ENCODE measurements at places on chromosomes 2 and 18.

- DNase-seq: no peak
Observed at GRCh38 chr2:54830546-54830945, 107.1 kb downstream of the EML6 start.

- no peak for DNase-seq
Observed at GRCh38 chr2:6008726-6009125, 316.5 kb downstream of the SOX11 start.

DNA sequence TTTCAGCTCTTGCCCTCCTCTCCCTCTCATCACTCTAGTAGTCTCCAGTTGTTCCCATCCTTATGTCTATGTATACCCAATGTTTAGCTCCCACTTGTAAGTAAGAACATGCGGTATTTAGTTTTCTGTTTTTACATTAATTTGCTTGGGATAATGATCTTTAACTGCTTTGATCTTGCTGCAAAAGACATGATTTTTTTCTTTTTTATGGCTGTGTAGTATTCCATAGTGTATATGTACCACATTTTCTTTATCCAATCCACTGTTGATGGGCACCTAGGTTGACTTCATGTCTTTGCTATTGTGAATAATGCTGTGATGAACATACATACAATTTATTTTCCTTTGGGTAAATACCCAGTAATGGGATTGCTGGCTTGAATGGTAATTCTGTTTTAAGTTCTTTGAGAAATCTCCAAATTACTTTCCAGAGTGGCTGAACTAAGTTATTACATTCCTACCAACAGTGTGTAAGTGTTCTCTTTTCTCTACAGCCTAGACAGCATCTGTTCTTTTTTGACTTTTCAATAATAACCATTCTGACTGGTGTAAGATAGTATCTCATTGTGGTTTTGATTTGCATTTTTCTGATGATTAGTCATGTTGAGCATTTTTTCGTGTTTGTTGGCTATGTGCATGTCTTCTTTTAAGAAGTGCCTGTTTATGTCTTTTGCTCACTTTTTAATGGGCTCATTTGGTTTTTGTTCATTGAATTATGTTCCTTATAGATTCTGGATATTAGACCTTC lies 179.6 kb upstream of the SLC39A10 start:
- no peak for DNase-seq

DNA sequence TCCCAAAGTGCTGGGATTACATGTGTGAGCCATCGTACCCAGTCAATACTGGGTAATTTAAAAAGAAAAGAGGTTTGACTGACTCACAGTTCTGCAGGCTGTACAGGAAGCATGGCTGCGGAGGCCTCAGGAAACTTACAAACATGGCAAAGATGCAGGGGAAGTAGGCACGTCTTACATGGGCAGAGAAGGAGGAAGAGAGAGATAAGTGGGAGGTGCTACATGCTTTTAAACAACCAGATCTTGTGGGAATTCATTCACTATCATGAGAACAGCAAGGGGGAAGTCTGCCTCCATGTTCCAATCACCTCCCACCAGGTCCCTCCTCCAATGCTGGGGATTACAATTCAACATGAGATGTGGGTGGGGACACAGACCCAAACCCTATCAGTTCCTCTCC lies 192.5 kb downstream of the ATAD2B start:
- no peak for DNase-seq

GRCh38 chr2:113407446-113408099 lies 29.9 kb upstream of the ZNG1B start:
- DNase-seq: no peak

DNA sequence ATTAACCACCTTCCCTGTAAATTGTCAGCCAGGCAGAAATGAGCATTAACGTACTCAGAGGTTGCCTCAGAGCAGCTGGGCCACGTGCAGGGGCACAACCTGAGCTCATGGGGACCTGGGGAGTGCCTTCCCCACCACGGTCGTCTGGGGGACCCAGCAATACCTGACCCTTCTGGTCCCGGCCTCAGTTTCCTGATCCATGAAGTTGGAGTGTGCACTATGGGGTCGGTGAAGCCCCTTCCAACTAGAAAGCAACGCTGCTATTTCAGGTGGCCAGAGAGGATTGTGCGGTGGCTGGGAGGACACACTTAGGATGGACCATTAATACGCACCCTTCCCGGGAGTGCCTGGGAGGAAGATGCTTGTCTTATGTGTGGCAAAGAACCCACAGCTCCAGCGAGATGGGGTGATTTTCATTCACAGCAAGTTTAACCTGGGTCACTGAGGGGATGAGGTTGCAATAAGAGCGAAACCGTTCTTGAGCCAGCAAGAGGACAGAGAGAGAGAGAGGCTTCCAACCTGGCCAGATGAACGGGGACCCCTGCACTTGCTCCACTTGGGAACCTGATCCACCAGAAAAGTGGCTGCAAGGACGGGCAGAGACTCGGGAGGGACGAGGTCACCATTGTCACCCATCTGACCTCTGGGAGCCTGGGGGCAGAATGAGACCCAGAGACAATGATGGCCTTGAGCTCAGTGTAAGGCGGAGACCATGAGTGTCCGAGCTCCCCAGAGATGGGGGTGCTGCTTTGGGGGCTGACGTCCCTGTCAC lies 36.2 kb downstream of the NGEF start:
- no peak for DNase-seq

DNA sequence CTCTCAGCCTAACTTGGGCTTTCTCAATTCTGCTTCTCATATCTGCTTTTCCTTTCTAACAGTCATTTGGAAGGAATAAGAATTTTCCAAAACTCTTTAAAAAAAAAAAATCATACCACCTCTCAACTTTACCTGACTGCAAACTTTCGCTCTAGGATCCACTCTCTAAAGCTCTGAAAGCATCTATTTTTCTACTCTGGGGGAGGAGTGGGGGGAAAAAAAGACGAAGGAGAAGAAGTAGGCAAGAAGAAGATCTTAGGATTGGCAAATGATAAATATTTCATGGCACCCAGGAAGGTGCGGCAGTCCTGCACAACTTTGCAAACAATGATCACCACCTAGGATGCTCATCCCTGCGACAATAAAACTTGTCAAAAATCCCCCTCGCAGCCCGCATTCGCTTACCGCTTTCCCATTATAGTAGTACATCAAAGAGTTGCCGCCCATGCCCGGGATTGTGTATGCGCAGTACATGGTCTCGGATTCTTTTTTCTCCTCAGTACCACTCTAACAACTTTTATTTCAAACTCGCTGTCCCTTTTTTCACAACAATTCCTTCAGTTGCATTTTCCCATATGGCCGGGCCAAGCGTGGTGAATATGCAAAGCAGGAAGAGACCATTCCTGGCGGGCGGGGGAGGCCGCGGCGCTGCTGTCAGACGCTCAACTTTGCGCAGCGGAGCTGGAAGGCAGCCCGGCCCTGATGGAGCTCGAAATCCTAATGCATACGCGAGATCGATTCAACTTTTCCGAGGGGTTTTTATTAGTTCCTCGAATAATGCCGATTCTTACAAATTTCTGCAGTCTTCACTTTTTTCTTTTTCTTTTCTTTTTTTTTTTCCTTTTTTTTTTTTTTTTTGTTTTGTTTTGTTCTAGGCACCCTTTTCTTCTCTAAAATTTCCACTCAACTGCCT lies 266.5 kb downstream of the TCF4 start:
- DNase-seq: no peak

DNA sequence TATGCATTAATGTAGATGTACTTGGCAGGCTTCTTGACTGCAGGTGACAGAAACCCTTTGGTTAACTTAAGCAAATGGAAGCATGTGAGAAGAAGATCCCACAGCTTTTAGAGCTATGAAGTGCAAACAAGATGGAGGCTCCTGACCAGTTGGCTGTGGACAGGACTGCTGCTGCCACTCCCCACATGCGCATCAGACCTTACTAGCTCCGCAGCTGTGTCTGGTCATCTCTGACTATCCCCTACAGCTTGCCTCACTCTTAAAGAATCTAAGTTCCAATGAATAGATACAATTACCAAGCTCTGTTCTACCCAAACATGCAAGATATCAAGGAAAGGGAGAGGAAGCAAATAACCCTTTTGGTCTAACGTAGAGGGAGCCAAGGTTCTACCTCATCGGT lies 587.6 kb downstream of the DSC3 start:
- DNase-seq: no peak

DNA sequence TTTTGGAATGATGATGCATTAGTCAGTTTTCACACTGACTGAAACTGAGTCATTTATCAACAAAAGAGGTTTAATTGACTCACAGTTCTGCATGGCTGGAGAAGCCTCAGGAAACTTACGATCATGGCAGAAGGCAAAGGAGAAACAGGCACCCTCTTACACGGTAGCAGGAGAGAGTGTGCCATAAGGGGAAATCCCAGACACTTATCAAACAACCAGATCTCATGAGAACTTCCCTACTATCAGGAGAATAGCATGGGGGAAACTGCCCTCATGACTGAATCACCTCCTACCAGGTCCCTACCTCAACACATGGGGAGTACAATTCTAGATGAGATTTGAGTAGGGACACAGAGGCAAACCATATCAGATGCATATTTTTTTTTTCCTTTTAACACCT lies 504.5 kb upstream of the VRK2 start:
- no peak for DNase-seq

DNA sequence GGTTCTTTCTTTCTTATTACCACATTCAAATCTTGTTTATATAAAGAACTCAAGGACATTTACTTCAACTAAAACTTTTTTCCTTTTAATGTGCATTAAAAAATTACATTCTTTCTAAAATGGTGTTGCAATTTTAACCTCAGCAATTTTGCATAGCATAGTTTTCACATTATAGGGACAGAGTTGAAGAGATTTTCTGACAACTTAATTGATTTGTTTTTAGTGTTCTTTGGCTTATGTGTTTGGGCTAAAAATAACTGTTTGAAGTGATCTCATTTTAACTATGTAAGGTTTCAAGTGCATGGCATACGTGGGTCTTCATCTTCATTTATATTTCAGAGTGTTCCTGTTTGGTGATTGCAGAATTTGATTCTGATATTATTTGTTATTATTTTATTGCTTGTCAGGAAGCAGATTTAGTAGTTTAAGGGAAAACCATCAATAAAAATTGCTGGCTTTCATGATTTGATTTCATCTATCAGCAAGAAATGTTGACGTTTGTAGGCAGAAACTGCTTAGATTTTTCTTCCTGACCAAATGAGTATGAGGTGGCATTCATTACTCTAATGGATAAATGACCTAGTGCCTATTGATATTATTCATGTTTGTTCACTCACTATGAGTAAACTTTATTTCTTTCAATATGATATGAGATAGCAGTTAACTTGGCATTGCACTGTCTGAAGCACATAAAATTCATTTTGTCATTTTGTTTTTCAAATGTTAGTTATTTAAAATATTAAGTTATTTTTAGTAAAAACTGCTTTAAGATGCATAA lies 398.4 kb downstream of the NUP35 start:
- DNase-seq: no peak

- no peak for DNase-seq
Observed at GRCh38 chr2:236290742-236291425, 26.7 kb upstream of the ASB18 start.

DNA sequence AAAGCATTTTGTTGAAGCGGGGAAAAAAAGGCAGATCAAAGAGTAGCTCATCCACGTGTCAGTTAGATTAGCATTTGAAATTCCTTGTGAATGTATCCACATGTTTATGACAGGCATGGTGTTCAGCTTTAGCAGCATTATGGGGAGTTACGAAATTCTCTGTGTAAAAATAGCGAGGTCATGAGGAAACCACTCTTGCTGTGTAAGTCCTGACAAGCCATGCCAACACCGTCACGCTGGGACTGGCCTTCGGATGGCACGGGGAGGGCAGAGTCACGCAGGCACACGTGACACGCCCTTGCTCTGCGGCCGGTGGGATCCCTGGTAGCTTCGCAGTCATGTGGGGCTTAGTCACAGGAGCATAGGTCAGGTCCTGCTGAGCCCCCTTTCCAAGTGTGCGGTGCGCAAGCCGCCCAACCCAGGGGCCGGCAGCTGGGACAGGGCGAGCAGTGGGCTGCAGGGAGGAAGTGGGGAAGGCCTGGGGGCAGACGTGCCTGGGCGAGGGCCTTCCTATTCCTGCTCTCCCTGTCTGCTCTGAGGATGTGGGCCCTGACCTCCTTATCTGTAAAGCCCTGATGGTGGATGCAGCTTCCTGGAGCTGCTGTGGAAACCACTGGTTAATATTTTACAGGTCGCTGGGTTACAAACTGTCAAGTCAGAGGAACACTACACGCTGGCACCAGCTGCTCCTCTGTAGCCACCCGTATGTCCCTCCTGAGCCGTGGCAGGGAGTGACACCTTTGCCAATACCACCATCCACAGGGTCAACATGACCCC lies 18.0 kb downstream of the MBP start:
- no peak for DNase-seq

DNA sequence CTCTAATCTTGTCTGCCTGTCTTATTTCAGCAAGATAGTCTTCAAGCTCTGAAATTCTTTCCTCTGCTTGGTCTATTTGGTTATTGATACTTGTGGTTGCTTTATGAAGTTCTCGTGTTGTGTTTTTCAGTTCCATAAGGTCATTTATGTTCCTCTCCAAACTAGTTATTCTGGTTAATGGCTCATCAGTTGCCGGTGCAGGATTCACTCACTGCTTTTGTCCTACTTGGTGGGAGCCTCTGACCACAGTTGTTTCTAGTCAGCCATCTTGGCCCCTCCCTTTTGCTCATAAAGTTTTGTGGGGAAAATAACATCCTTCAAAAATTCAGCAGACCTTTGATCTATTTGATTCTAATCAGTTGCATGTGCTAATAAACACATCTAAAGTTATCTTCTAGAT lies 158.6 kb upstream of the PARD3B start:
- DNase-seq: no peak

DNA sequence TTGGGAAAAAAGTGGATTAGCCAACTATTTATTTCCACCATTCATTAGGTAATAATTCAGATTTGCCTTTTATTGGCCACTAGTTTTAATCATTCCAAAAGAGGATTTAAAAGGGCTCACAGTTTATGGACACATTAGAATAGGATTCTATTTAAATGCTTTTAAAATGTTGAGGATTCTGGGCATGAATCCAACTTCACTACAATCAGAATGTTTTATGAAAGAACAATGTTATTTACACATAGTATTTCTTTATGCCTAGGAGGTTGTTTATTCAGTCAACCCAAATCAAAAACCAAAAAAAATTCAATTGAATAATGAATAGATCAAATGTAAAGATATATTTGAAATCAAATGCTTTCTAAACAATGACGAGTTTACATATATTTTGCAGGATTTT lies 232.2 kb downstream of the GULP1 start:
- DNase-seq: no peak

DNA sequence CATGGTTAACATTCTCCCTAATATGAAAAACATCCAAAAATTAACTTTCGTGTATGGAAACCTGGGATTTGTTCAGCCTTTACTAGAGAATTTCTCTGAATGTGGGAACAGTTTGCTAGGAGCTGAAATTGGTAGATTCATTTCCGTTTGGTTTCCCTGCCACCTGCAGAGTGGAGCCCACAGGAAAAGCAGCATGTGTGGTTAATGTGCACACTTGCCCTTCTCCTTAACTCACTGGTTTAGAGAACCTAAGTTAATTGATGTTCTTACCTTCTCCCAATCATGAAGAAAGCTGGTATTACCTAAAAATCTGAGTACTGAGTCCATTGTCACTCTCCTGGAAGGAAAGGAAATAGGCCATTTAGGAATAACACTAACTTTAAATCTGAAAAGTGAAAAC lies 37.6 kb upstream of the ASXL3 start:
- no peak for DNase-seq

- no peak for DNase-seq
Observed at GRCh38 chr2:144351687-144352086, 168.2 kb downstream of the ZEB2 start.

Data from activated CD4-positive, alpha-beta T cell treated with anti-CD3 and anti-CD28 coated beads for 1 hour (primary cell).